ENCODE measurements at places on chromosomes 11 and 22. TPM values are rescaled to one million over a fixed set of nuclear protein-coding genes. Genes with fewer than 3 reads are reported as not detected.

- DNase-seq, result no peak
Measured at GRCh38 chr11:114176321-114176720, 116.8 kb downstream of the ZBTB16 start.

GRCh38 chr22:19892257-19892879, 37.7 kb upstream of the GNB1L start:
- DNase-seq, result no peak

GRCh38 chr11:10862446-10862845, 4.6 kb upstream of the ZBED5 start:
- no peak for DNase-seq

GRCh38 chr11:69155302-69156234, at the start of gene SMIM38:
TSS of gene SMIM38 (plus strand) at chr11:69155935. CDS start at chr11:69157847, 1,912 bp downstream.
- DNase-seq, result peak; percentile 47

The CD3E gene
- total RNA-seq, result not detected

DNA sequence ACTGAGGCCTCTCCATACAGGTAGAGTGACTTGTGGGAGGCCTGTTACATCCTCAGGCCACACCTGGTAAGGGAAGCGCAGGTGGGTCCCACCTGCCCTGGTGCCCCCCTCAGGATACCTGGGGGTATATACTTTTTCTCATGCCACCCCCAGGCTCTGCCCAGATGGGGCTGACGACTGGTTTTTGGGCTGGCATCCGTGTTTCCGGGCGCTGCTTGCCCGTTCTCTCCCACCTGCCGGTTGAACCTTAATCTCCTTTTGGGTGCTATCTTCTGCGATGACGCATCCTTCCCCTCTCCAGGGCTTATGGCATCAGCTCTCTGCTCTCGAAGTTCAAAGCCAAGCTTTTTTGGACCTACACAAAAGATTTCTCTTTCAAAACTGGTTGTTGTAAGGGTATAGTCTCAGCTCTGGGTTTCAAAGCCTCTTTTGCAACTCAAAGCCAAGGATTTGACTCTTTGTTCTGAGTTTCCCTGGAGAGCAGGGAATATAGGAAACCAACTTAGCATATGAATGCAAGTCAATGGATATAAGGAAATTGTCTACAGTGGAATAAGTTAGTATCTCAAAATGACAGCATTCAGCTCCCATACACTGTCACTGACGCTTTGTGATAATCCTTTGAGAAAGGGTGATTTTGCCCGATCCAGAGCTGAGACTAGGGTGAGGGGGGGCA, 8.6 kb upstream of the LRRC10B start:
- DNase-seq, result no peak

DNA sequence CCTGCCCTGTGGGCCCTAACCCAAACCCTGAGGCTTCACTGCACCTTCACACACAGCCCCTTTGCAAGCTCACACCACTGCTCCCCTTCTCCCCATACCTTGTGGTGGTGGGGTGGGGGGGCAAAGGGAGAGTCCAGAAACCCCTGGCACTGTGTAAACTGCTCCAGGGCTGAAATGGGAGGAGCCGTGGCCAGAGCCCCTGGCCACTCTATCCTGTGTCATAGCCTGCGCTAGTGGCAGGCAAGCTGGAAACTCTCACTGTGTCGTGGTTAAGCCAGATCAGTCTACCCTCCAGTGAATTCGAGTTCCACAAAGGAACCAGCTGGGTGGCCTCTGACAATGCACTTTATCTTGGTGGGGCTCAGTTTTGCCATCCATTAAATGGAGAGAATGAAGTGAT, 8.4 kb upstream of the SYT13 start:
- DNase-seq, result no peak

DNA sequence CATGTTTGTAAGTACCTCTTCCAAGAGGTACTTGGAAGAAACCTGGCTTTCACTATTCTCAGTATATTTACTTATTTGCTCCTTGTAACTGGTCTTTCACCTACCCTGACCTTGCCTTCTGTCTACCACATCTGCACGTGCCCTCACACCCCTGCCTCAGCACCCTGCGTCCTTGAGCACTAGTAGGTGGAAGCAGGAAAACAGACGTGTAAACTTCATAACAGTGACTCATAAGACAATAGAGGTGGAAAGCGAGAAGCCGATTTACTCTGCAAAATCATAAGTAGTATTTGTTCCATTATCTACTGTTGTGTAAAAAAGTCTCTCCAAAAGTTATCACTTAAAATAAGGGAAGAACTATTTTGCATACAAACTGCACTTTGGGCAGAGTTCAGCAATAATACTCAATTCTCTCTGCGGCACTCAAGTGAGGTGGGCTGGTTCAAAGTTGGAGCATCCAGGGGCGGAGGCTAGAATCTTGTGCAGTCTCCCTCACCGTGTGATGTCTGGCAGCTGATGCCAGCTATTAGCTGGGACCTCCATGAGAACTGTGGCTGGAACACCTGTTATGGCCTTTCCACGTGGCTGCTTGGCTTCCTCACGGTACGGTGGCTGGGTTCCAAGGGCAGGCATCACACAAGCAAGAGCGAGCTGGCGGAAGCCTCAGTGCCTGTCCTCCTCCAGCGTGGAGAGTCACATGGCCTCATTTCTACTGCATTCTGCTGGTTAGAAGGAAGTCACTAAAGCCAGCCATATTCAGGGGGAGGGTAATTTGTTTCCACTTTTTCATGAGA, 30.4 kb downstream of the PACS1 start:
- no peak for DNase-seq

- no peak for DNase-seq
Measured at GRCh38 chr11:21839796-21840195, 353.1 kb upstream of the ANO5 start.

The C22orf31 gene
- not detected for total RNA-seq

DNA sequence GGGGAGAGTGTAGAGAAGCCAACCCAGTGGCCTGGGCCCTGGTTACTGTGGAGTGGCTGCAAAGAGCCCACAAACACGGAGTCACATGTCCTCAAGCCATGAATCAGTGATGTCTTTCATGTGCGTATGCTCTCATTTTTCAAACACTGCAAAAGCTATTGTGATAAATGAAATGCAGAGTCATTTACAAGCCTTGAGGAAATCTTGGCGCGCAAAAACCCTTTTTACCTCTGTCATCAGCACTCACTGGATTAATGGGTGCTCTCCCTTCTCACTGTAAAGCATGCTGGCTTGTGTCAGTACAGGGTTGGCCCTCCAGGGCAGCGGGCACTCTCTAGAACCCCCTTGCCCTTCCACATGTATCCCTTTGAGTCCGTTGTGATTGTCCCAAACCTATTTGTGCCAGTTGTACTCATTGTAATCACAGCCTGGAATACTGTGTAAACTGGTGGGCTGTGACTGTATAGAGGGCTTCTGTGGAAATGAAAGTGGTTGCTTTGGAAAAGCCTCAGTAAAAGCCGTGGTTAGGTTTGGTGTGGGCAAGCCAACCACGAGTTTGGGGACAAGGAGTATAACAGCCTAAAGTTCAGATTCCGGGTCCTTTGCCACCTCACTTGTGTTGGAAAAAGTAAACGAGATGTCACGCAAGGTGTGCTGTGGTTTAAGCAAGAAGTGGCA, 10.4 kb downstream of the GNAZ start:
- no peak for DNase-seq

GRCh38 chr22:26239581-26239980, 70.3 kb downstream of the SEZ6L start:
- no peak for DNase-seq

- peak; percentile 31 for DNase-seq
Measured at GRCh38 chr11:68643585-68643984, 40.8 kb upstream of the GAL start.

The CABP4 gene
- total RNA-seq, result not detected

DNA sequence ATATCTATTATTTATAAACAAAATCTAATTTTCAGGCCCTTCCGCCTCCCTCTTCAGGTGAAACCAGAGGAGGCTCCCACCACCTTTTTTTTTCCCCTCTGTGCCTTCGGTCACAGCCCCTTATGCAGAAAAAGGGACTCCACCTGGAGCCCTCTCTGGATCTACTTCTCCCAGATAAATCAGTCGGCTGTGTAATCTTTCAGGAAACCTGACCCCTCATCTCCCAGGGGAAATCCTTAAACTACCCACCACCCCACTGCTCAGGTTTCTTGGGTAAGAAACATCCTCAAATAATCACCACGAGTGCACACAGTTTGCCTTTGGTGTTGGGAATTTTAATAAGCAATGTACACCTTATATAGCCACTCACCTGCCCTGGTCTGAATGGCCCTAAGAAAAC, 104.2 kb downstream of the NAV2 start:
- no peak for DNase-seq
